ENCODE measurements at places on chromosomes 12 and 14. TPM values are rescaled to one million over a fixed set of nuclear protein-coding genes. Genes with fewer than 3 reads are reported as not detected.
A peak's percentile ranks its signal among the peaks of the same experiment; 100 is the strongest.

GRCh38 chr12:127503246-127503645 is 763.7 kb upstream of the TMEM132C start:
- H3K27me3 ChIP-seq, result no peaks in the 10 kb centered on the region
- no peak overlapping the region for H3K4me3 ChIP-seq
- no peak for DNase-seq

The REP15 gene
- total RNA-seq, result not detected

The ANKRD33 gene
- total RNA-seq, result not detected

GRCh38 chr12:63206909-63207308 is 55.9 kb upstream of the AVPR1A start:
- no peaks in the 10 kb centered on the region for H3K27me3 ChIP-seq
- DNase-seq, result no peak
- no peaks in the 10 kb centered on the region for H3K4me1 ChIP-seq
- H3K36me3 ChIP-seq, result no peaks in the 10 kb centered on the region
- H3K27ac ChIP-seq, result no peak overlapping the region
- H3K4me3 ChIP-seq, result no peak overlapping the region

The VWF gene
- 0.13 TPM for total RNA-seq

DNA sequence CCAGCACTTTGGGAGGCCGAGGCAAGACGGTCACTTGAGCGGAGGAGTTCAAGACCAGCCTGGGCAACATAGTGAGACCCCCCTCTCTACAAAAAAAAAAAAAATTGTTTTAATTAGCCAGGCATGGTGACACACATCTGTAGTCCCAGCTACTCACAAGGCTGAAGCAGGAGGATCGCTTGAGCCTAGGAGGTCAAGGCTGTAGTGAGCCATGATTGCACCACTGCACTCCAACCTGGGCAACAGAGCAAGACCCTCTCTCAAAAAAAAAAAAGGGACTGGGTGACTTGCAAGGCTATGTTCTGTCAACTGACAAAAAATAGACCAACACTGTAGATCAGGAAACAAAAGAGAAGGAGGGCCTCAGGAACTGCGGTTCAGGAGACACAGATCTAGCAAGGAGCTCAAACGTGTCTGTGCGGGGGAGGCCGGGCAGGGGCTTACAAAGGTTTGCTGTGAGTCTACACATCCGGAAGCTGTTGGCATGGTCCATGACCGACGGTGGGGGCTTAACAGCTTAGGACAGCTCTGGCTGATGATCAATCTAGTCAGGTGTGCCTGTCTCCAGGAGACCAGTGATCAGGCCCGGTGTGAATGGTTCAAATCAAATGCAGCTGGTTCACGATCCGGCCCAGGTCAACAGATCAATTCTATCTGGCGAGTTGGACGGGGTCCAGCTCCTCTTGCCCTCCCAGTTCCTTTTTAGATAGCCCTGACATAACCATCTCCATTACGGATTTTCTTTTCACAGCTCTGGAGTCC is 31.7 kb upstream of the INF2 start:
- peak; percentile 75 for DNase-seq
- H3K27ac ChIP-seq, result no peak overlapping the region
- H3K4me1 ChIP-seq, result peaks cover 37% of the 10 kb centered on the region
- no peaks in the 10 kb centered on the region for H3K36me3 ChIP-seq
- no peak overlapping the region for H3K4me3 ChIP-seq
- peaks cover 1% of the 10 kb centered on the region for H3K27me3 ChIP-seq

- no peaks in the 10 kb centered on the region for H3K4me1 ChIP-seq
- H3K27ac ChIP-seq, result no peak overlapping the region
- H3K4me3 ChIP-seq, result no peak overlapping the region
- no peaks in the 10 kb centered on the region for H3K27me3 ChIP-seq
- no peaks in the 10 kb centered on the region for H3K36me3 ChIP-seq
These were observed 555.3 kb downstream of the MED13L start for GRCh38 chr12:115722181-115722580.

The MYF5 gene
- total RNA-seq, result not detected

The OR4E2 gene
- total RNA-seq, result not detected

DNA sequence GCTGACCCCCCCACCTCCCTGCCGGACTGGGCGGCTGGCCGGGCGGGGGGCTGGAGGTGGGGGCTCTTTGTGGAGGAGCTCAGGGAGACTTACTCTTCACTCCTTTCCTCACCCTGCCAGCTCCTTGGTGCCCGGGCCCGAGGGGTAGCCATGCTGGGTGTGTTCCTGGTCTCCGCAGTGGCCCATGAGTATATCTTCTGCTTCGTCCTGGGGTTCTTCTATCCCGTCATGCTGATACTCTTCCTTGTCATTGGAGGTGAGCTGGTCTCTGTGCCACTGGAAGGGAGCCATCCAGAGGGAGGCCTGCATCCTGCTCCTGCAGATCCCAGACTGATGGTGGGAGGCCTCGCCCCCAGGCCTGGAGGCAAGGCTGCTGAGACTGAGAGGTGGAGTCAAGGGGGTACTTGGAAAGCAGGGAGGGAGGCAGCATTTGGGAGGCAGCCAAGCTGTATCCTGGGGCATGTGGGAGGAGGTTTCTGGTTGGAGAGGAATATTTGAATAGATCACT is 19.7 kb downstream of the SOAT2 start:
- H3K4me1 ChIP-seq, result no peaks in the 10 kb centered on the region
- no peaks in the 10 kb centered on the region for H3K36me3 ChIP-seq

DNA sequence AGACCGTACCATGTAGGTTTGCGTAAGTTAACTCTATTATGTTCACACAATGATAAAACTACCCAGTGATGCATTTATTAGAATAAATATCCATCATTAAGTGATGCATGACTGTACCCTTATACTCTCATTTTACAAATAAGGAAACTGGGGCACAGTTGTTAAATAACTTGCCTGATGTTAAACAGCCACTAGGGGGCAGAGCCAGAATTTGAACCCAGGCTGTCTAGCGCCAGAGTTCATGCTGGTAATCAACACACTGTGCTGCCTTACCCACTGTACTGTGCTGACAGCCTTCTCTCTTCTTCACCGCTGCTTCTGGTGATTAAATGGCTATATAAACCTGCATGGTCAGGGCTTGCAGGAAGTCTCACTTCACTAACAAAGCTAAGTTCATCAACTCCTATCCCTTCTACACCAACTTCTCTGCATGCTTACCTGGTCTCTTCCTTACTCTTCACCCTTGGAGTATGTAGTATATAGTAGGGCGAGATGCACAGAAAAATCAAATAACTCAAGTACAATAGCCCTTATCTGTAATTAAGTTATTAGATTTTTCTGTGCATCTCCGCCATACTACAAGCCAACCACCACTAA is 43.6 kb upstream of the APPL2 start:
- H3K4me1 ChIP-seq, result no peaks in the 10 kb centered on the region
- H3K36me3 ChIP-seq, result no peaks in the 10 kb centered on the region
- no peak overlapping the region for H3K4me3 ChIP-seq
- no peaks in the 10 kb centered on the region for H3K27me3 ChIP-seq
- DNase-seq, result peak; percentile 61

The SMCO3 gene
- total RNA-seq, result not detected

GRCh38 chr12:123614531-123614930 is 12.6 kb downstream of the DDX55 start:
- no peak for DNase-seq
- no peak overlapping the region for H3K4me3 ChIP-seq
- no peak overlapping the region for H3K27ac ChIP-seq
- peaks cover 2% of the 10 kb centered on the region for H3K4me1 ChIP-seq
- H3K36me3 ChIP-seq, result peaks cover 66% of the 10 kb centered on the region

- no peak overlapping the region for H3K27ac ChIP-seq
- no peak for DNase-seq
- H3K36me3 ChIP-seq, result no peaks in the 10 kb centered on the region
- no peak overlapping the region for H3K4me3 ChIP-seq
These were observed 596.3 kb upstream of the MGAT4C start for GRCh38 chr12:86852451-86852850.

DNA sequence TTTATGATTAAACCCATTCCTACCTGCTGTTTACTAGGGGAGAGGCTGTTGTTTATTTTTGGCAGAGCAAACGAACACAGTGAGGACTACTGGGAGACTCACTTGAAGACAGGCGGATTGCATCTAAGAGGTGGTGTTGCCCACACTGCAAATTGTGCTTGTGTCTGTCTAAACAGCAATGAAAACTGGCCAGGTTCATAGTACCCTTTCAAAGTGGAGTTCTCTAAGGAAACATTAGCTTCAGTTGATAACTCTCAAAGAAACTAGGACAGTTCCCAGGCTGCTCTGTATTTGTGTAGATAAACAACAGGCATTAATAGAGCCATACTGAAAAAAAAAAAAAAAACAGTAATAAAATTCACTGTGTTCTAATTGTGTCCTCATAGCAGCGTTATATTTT is 466.0 kb upstream of the RGS6 start:
- peaks cover 7% of the 10 kb centered on the region for H3K4me1 ChIP-seq
- H3K27ac ChIP-seq, result no peak overlapping the region
- no peaks in the 10 kb centered on the region for H3K27me3 ChIP-seq
- no peak overlapping the region for H3K4me3 ChIP-seq

DNA sequence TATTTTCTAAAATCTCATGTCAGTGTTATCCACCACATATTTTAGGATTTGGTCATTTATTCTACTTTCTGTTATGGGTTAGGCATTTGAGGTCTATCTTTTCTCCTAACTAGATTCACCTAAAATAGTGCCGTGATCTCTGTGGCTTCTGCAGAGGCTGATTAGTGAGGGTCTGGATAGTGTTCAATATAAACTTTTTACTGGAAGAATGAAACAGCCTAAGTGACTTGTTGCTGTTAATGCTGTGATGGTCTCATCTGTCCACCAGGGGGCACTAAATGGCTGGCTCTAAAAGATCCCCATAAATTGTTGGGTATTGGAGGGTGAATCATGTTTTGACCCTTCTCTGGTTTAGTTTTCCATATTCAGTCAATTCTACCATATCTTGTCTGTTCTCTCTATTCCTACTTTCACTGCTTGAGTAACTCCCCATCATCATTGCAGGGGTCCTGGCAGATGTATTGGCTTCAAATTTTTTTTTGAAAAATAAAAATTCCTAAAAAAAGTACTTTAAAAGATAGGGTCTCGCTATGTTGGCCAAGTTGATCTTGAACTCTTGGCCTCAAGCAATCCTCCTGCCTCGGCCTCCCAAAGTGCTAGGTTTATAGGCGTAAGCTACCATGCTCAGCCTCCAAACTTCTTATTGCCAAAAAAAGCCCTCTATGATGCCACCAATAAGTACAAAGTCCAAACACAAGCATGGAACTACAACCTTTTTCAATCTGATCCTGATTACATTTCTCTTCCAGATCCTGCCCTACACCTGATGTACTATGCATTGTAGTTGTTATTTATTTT is 6.9 kb downstream of the PABPN1 start:
- no peaks in the 10 kb centered on the region for H3K27me3 ChIP-seq
- peaks cover 22% of the 10 kb centered on the region for H3K36me3 ChIP-seq
- H3K27ac ChIP-seq, result no peak overlapping the region
- H3K4me3 ChIP-seq, result no peak overlapping the region

GRCh38 chr14:35808076-35808637 is 938 bp downstream of the RALGAPA1 start:
- H3K36me3 ChIP-seq, result peaks cover 2% of the 10 kb centered on the region
- H3K27ac ChIP-seq, result peak overlapping the region; percentile 97
- peak overlapping the region; percentile 99 for H3K4me3 ChIP-seq
- no peaks in the 10 kb centered on the region for H3K27me3 ChIP-seq

The LRRC10 gene
- total RNA-seq, result not detected

GRCh38 chr12:44655846-44656245 is 220.3 kb downstream of the NELL2 start:
- peaks cover 33% of the 10 kb centered on the region for H3K36me3 ChIP-seq
- H3K27me3 ChIP-seq, result no peaks in the 10 kb centered on the region
- H3K27ac ChIP-seq, result no peak overlapping the region
- H3K4me1 ChIP-seq, result peaks cover 35% of the 10 kb centered on the region

DNA sequence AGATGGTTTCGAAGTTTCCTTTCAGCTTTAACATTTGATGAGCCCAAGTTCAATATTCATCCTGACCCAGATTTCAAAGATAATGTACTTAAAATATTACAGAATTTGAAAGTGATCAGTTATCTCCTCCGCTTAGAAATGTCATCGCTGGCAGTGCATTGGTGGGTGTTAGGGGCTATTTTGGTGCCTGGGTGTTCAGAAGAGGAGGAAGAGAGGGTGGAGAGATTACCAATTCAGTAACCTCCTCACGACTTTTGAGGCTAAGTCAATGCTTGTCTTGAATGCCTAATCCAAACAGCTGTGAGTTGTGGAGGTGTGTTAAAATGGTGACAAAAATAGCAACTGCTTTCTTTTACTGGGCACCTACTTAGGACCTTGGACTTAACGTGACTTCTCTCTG is 13.8 kb upstream of the DGLUCY start:
- H3K36me3 ChIP-seq, result no peaks in the 10 kb centered on the region
- H3K27me3 ChIP-seq, result no peaks in the 10 kb centered on the region
- H3K27ac ChIP-seq, result peak overlapping the region; percentile 54
- no peak for DNase-seq

The PRB3 gene
- total RNA-seq, result not detected

DNA sequence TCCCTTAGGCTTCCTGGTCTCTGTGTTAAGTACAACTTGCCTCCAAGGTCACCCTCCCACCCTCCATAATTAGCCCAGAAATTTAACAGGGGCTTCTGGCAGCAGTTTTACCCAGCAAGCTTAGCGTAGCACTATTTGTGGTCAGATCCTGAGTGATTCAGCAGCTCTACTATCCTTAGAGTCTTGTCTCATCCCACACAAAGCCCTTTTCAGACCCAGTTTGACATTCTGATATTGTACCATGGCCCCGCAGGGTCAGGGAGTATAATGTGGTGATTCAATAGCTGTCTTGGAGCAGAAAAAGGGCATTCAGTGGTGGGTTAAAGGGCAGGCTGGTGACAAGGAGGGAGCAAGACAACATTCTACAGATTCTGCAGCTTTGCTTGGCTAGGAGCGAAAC is 153.8 kb upstream of the DDHD1 start:
- no peak overlapping the region for H3K4me3 ChIP-seq
- peak; percentile 12 for DNase-seq
- peaks cover 11% of the 10 kb centered on the region for H3K4me1 ChIP-seq

DNA sequence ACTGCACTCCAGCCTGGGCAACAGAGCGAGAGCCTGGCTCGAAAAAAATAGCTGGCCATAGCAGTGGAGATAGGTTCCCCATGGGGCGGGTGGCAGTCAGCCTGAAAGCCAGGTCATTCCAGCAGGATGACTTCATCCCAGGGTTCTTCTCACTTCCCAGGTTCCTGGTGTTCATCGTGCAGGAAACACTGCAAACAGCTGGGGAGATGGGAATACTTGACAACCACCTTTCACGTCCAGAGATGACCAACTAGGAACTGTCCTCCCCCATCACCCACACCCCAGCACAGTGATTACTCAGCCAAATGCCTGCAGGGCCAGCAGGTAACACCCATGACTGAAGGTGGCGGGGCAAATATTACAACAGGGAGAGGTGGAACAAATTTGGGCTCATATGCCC is 1.7 kb downstream of the VSIG10 start:
- peaks cover 15% of the 10 kb centered on the region for H3K27me3 ChIP-seq
- H3K36me3 ChIP-seq, result no peaks in the 10 kb centered on the region
- no peak overlapping the region for H3K4me3 ChIP-seq

- peak overlapping the region; percentile 48 for H3K4me3 ChIP-seq
- DNase-seq, result no peak
- H3K36me3 ChIP-seq, result peaks cover 5% of the 10 kb centered on the region
- peaks cover 1% of the 10 kb centered on the region for H3K27me3 ChIP-seq
- peak overlapping the region; percentile 73 for H3K27ac ChIP-seq
These were observed 3.8 kb upstream of the HIF1A start for GRCh38 chr14:61691495-61691894.

Measured in activated CD8-positive, alpha-beta T cell treated with anti-CD3 and anti-CD28 coated beads for 36 hours (primary cell).